Pulmonary artery endothelial cell (primary cell): ENCODE measurements at places on chromosomes 3 and 15. TPM values are rescaled to one million over a fixed set of nuclear protein-coding genes. Genes with fewer than 3 reads are reported as not detected.

Gene SEMA4B
- total RNA-seq = 12.5 and 15.9 TPM in 2 replicates

Gene ROPN1B
- total RNA-seq = not detected in 2 replicates

Gene CATSPER2
- total RNA-seq = 0.33 and 1.0 TPM in 2 replicates

Gene MCF2L2
- 0.53 and 1.2 TPM in 2 replicates for total RNA-seq

Gene ZNF774
- total RNA-seq = 0.92 and 1.1 TPM in 2 replicates

Gene CALML4
- 2.9 and 3.0 TPM in 2 replicates for total RNA-seq

Gene RAF1
- total RNA-seq = 89.0 and 112 TPM in 2 replicates

Gene SV2B
- not detected in 2 replicates for total RNA-seq

Gene BNC1
- 14.2 and 25.0 TPM in 2 replicates for total RNA-seq

Gene KIF7
- 7.5 and 10.9 TPM in 2 replicates for total RNA-seq

Gene CAMK2N2
- total RNA-seq = 0.07 TPM in 1 of 2 replicates, not detected in the other

Gene PDCD6IP
- total RNA-seq = 136 and 170 TPM in 2 replicates

Gene DIPK2A
- 108 and 166 TPM in 2 replicates for total RNA-seq

Gene PLSCR4
- total RNA-seq = 89.9 and 102 TPM in 2 replicates

Gene ZNF592
- total RNA-seq = 3.9 and 4.0 TPM in 2 replicates

Gene SEMA3G
- total RNA-seq = 2.1 and 6.4 TPM in 2 replicates

Gene THUMPD3
- total RNA-seq = 33.4 and 47.5 TPM in 2 replicates

Gene SUCNR1
- total RNA-seq = under 0.01 TPM in 1 of 2 replicates, not detected in the other

Gene ECE2
- total RNA-seq = not detected in 2 replicates

Gene UBAP1L
- 0.40 and 1.1 TPM in 2 replicates for total RNA-seq

Gene IL17RC
- total RNA-seq = 18.3 and 18.7 TPM in 2 replicates
